ENCODE measurements at places on chromosomes 5 and 9.

DNA sequence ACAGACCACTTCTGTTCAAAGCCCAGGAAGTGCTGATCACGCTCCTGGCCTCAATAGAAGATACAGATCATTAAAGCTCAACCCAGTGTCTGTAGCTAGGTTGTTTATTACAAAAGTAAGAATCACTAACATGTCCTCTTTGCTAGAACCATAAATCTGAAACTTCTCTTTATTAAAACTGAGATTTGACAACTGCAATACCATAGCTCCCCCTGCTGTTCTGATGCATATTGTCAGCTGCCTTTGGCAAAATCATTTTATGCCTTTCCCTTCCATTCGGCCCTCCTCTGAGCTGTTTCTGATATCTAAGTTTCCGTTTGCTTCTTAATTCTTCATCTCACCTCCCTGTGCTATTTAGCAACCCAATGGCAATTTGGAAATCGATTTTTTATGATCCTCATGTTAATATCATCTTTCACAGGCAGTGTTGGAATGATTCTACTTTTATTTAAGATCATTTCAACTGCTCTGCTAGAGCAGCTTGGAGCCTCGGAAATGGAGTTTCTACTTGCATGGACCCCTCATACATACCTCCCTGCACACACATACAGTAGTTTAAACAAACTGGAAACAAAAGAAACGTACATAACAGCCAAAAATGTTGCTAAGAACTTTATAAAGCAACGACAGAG, 998.8 kb downstream of the MAT2B start:
- no peak for DNase-seq

GRCh38 chr5:107773479-107773878, 102.7 kb upstream of the EFNA5 start:
- DNase-seq, result no peak

- DNase-seq, result no peak
These were observed 9.0 kb downstream of the FXN start for GRCh38 chr9:69044240-69045219.

GRCh38 chr5:161410640-161411039, 135.9 kb downstream of the GABRB2 start:
- no peak for DNase-seq

DNA sequence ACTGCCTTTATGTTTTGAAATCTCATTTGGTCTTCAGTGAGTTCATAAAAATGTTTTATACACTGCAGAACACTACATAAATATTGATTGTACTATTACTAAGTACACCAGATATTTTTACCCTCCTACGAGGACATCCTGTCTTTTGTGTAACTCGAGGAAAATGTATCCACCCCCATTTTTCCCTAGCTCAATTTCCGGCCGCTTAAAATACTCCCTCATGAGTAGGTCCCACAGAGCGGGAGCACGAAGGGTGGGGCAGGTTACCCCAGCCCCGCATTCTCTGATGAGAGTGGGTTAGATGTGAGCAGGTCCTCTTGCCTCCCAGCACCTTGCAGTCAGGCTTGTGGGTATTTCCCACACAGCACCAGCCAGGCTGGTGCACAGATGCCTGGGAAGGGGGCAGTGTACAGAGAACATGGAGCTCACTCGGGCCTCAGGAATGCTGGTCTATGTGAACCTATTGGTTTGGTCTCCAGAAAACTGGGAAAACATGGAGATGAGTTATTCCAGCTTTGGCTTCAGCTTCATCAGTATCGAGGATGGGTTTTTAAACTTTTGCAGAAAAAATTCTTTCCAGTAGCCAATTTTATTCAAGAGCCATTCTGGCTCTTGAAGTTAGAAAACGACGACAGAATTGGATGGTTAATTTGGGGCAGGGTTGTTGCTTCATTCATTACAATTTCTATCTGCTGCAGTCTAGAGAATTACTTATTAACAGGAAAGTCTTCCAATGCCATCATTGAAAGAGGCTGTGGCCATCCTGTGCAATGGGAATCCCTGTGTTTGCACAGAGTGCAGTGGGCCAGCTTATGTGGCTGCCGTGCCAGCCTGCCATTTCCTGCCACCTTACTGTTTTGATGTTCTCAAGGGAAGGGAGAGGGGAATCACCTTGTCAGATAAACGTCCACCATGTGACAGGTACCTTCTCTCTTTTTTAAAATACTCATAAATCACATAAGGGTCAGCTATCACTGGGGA, 73.2 kb downstream of the WDR41 start:
- no peak for DNase-seq

DNA sequence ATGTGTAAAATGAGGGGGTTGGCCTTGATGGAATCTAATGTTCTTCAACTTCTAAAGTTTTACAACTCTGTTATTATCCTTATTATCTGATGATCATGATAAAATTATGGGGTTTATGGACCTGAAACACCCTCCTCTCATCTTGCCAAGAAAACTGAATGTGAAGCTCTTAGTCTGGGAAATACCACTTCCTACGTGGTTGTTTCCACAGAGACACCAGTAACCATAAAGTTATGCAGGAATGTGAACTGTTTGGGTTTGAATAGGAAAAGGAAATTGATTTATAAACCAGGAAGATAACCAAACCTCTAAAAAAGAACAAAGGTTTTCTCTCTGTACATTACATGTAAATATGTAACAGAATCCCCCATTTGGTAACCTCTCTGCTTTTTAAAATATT, 28.3 kb upstream of the RAI14 start:
- DNase-seq, result no peak

DNA sequence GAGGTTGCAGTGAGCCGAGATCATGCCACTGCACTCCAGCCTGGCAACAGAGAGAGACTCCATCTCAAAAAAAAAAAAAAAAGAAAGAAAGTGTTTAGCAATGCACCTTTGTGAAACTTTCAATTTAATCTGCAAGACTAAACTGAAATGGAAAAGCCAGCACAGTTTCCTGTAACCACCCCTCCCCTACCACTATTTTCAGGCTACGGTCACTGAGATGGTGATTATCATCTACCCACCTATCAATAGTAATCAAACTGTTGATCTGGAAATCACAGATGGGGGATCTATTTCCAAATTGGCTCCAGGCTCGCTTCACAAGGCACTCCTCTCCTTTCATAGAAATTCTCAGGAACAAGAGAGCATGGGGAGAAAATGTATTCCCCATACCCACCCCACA, 30.6 kb upstream of the IL7R start:
- no peak for DNase-seq

DNA sequence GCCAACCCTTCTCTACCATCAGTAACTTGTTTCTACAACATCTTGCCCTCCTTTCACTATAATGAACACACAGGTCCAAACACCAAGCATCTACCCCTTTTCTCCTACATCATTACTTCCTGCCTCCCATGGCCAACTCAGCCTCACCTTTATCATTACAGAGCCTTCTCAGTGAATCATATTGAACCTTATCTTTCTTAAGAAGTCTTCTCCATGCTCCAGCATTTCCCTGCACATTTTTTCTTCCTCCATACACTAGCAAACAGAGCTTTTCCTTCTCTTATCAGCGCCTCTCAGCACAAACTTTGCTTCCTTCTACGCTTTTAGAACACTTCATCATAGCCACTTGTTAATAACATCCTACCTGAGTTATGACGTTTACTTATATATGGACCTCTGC, 148.2 kb downstream of the ARL15 start:
- no peak for DNase-seq

DNA sequence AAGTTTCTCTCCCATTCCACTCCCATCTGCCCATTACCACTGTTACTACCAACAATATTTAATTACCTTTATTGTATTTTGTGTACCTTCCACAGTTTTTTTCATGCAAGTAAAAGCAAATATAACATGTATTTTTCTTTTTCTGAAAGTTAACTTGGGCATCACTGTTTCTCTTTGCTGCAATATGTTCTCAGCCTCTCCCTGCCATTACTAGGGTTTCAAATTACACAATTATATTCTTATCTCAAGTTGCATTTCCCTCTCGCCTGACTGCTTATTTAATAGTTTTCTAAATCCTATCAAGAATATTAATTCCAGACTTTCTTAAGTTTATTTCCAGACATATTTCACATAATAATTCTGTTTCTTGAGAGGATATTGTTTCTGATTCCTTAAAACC, 46.9 kb upstream of the GAS1 start:
- DNase-seq, result no peak

DNA sequence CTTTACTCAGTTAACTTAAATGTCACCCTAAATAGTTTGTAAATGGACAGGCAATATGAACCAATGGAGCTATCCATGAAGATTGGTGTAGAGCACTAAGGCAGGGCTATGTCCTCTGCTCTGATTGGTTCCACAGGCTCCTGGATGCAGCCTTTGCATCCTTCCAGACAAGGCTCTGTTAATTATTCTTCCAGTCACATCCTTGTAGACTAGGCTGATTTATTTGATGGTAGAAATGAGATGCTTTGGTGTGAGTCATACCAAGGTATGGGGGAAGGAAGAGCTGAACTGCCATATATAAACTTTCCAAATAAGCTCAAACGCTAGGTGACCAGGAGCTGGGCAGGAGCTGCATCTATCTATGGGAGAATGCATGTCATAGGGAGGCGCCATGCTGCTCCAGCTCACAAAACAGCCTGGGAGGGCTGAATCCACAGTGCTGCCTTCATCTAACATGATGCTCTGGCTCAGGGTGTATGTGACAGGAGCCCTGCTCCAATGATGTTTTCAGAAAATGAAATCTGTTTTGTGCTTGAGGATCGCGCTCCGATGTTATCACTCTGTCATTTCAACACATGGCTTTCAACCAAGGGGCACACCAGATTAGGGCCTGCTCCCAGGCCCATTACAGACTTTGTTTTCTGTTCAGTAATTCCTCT, 818.0 kb upstream of the ZNF608 start:
- DNase-seq, result no peak

DNA sequence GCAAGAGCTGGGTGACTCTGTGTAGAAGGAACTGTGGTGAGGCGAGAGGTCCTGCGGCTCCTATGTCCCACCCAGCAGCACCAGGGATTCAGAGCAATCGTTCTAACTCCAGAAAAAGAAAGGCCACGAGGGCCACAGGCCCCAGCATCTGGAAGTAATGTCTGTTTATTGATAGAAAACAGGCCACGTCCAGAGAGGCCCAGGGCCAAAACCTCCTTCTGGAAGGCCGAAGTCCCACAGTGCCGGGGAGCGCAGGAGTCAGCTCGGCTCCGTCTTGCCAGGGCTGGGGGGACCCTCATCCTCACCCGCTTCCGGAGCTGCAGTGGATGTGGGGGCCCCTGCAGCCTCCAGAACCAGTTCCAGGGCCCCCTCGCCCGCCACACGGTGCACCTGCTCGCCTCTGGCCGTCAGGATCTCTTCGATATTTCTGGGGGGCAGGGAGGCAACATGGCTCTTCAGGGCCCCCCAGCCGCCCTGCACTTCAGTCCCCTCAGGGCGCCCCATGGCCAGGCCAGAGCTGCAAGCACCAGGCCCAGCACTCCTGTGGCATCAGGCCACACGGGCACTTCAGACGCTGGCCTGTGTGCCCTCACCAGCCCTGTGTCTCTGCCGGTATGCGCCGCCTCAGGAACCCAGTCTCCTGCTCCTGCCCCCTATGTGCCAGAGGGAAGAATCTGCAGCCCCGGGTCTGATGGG, 1.6 kb downstream of the DNLZ start:
- no peak for DNase-seq

GRCh38 chr5:158435161-158435616, 576.2 kb upstream of the CLINT1 start:
- peak; percentile 21 for DNase-seq

- no peak for DNase-seq
These were observed 243.1 kb upstream of the PANK3 start for GRCh38 chr5:168822248-168822744.

- no peak for DNase-seq
These were observed 339.5 kb downstream of the PDE4D start for GRCh38 chr5:59553992-59554391.

DNA sequence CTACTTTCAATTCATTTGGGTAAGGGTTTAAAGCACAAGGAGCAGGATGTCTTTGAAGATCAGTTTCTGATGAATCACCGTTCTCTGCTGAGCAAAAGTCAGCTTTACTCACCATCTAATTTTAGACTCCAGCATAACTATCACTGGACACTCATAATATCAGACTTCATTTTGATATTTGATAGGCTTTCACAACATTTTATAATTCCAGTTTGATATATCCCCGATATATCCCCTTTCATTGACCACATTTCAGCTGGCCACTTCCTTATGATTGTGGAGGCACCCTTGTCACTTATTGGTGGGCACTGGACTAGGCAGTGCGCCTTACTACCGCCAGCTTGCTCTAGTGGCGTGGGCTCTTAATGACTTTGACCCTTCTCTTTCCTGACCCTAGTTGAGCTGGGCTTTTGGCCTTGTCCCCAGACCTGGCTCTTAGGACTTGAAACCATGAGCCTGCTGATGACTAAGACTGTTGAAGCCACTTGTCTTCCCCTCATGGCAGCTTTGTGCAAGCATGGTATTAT, 46.8 kb downstream of the CYSTM1 start:
- DNase-seq, result no peak

- no peak for DNase-seq
These were observed 293.2 kb downstream of the EPB41L4A start for GRCh38 chr5:112125903-112126302.

DNA sequence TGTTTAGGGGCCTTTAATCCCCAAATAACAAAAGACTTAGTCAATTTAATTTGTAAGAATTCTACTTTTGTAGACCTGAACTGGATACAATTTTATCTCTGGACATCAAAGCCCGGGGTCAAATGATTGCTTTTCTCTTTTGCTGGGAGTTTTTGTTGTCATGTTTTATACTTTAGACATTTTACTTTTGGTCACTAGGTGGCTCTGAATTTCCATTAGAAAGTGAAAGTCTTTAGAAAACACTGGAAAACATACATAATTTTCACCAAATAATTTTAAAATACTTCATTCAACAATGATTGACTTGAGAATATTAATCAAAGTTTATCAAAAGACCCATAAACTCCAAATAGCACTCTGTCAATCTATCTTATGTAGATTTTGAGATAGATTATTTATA, 2.8 kb upstream of the PCA3 start:
- no peak for DNase-seq

DNA sequence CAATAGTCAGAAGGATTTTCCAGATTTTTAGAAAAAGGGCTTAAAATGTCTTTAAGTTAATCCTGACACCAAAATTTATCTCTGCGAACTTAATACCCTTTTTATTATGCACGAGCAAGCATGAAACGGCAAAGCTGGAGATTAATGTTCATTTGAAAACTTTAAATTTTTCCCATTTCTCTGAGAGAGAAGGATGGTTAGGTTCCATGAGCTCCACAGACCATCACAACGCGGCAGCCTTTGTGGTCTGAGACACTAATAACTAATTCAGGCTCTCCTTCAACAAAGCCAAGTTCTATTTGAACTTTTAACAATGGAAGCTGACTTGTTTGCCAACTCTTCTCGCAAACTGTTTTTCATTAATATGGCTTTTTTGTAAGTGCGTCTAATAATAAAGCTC, 94.7 kb downstream of the MYO10 start:
- no peak for DNase-seq

GRCh38 chr5:157167214-157167621, 1.2 kb upstream of the GARIN3 start:
- no peak for DNase-seq

- no peak for DNase-seq
These were observed 40.1 kb downstream of the GGTA1 start for GRCh38 chr9:121459513-121459912.

DNA sequence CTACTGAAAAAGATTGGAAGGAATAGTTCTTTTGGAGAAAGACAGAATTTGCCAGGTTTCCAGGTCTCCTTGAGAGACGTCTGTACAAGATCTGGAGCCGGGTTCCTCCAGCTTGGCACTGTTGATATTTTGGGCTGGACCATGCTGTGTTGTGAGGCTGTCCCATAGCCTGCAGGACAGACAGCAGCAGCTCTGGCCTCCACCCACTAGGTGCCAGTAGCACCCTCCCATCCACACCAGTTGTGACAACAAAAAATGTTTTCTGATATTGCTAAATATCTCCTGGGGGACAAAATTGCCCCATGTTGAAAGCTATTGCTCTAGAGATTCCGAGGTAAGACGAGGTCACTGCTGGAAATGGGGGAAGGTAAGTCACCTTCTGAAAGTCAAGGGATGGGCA, 287.7 kb upstream of the DAP start:
- DNase-seq, result no peak

Data from activated T-cell treated with anti-CD3 and anti-CD28 coated beads, Interleukin-2, amount 50 U/mL, for 1 hour (primary cell).